ENCODE measurements at places on chromosomes 2 and 18.

- DNase-seq: no peak
Observed at GRCh38 chr18:3480827-3481573, 31.0 kb downstream of the TGIF1 start.

- DNase-seq: no peak
Observed at GRCh38 chr2:150478200-150478974, 9.1 kb downstream of the RND3 start.

GRCh38 chr18:36808681-36809080 is 20.1 kb downstream of the TPGS2 start:
- DNase-seq: no peak

- no peak for DNase-seq
Observed at GRCh38 chr2:119179202-119179601, 20.7 kb upstream of the C1QL2 start.

DNA sequence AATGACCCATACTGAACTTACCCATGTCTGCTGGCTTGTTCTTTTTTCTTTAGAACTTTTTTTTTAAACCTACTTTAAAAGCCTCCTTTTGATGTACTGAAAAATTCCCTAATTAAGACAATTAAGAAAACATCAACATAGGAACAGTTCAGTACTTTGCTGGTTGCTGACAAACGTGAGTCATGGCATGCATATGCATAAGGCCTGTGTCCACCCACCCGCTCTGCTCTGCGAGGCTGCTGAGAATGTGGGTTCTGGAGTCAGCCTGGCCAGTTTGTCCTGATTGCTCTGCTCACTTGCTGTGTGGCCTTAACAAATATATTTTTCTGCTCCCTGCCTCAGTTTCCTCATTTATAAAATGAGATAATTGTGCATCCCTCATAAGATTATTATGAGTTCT is 27.3 kb downstream of the LAMA3 start:
- DNase-seq: no peak

- no peak for DNase-seq
Observed at GRCh38 chr2:143481237-143481623, 352.0 kb downstream of the ARHGAP15 start.

GRCh38 chr2:160380000-160380570 is 113.5 kb downstream of the RBMS1 start:
- DNase-seq: no peak

- DNase-seq: no peak
Observed at GRCh38 chr18:77870199-77870598, 620.6 kb downstream of the GALR1 start.

DNA sequence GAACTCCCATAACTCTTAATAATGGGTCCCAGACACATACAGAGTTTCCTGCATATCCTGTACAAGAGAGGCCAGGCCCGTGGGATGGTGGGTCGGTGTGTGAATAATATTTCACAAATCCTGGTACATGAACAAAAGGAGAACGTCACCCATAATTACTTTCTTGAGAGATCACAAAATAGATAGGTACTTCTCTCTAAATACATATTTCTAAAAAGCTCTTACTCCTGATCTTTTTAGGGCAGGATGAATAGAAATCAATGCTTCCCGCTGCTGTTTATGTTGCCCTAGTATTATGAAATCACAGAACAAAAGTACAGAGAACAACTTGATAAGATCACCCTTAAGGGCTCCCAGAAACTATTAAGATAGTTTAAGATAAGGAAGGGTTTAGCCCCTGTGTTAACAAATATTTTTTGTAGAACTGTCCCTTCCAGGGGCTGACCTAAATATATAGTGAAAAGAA is 5.4 kb downstream of the IRS1 start:
- DNase-seq: no peak

GRCh38 chr2:67613227-67613626 is 216.1 kb downstream of the ETAA1 start:
- DNase-seq: no peak

- no peak for DNase-seq
Observed at GRCh38 chr2:233380995-233381637, 26.8 kb downstream of the DGKD start.

DNA sequence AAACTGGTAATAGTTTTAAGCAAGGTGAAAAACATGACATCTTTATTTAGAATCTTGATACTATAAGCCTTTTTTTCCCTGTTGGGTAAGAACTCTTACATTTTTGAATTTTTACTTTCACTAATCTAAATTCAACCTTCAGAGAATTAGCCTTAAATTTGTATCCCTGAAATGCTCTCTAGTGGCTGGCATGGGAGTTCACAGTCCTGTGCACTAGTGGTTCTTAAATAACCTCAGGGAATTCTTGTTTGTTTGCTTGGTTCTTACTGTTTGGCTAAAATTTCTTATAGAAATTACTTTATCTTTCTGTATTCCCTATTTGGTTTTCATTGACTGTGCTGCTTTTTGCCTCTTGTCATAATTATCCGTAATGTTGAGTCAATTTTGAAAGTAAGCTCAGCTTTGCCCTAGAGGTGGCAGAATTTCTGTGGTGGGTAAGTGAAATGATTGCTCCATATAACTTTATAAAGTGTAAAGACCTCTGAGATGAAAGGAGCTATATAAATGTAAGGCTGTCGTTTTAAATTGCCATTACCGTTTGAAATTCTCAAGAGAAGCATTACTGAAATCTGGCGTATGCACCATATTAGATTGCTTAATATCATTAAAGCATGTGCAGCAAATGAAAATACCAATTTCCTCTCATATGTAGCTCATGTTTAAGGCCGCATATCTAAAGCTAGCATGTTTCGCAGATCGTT is 391.3 kb upstream of the FIGN start:
- no peak for DNase-seq

GRCh38 chr2:98849113-98849512 is 86.9 kb downstream of the CRACDL start:
- DNase-seq: no peak

DNA sequence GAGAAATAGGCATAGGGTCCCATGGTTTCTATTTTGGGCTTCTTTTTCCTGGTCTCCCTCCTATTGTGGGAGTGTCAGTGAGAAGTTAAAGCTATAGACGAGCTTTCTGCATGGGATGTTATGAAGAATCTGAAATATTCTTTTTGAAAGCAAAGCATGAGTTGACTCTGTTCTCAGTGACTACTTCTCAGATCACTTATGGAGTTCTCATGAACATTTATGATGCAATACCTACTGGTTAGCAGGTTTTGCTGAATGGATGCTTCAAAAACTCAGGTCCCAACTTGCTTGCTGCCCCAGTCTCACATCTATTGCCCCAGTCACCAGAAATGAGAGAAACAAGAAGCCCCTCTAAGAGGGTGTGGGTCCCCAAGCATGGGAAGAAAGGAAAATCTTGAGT is 365.0 kb downstream of the HRH4 start:
- DNase-seq: no peak

DNA sequence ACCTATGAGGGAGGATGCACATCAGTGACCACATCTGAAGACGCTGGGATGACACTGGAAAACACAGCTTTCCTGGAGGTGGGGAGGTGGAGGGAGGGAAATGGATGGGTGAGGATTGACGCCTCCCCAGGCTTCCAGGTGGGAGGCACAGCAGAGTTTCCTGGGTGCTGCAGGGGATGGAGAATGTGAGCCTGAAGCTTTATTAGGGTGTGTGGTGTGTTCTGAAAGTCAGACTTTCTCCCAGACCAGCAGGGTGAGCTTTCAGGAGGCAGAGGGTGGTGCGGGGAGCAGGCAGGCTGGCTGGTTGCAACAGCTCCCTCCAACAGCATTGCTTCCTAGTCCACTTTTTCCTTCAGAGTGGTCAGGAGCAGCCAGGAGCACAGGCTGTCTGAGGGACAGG is 263.1 kb downstream of the CELF4 start:
- DNase-seq: no peak

DNA sequence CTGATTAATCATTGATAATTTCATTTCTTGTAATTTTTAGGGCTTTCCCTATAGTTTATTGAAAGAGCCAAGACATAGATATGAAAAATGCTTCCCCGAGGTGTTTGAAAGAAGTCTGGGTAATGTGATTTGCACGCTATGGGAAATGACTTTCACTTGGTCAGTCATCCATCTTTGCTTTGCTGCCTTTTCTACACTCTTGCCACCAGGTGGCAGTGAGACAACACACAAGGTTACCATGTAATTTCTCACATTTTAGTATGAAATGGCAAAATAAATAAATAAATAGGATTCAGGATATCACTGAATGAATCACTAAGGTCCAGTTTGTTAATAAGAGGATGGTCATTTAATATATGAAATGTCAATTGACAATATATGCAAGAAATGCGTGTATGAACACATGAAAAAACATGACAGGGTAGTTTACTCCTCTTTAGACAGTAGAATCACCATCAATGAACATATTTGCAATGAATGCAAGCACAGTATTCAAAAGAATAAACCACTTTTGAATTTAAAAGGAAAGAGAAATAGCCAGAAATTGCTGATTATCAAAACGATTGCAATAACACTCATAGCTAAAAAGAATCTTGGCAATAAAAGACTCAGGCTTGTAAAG is 52.2 kb upstream of the KCNH7 start:
- no peak for DNase-seq

- no peak for DNase-seq
Observed at GRCh38 chr18:73940721-73941120, 206.9 kb downstream of the FBXO15 start.

- no peak for DNase-seq
Observed at GRCh38 chr18:73932976-73933375, 214.7 kb downstream of the FBXO15 start.

- no peak for DNase-seq
Observed at GRCh38 chr2:148970385-148970784, 68.1 kb upstream of the LYPD6B start.

DNA sequence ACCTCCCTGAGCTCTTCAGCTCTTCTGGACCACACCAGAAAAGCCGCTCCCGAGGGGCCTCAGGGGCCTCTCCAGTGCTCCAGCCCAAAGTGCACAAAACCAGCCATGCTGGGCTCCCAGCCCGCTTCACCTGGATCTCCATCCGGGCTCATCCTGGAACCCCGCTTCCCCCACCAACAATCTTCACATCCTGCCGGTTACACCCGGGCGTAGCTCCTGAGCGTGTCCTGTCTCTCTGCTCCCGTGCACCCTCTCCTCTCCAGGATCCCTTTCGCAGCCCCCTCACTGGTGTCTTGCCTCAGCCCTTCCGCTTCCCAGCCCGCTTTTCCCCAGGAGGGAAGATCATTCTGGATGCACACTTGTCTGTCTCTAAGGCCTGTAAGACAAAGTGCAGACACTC is 123.7 kb upstream of the GLI2 start:
- DNase-seq: no peak

- DNase-seq: no peak
Observed at GRCh38 chr2:149020432-149020851, 18.1 kb upstream of the LYPD6B start.

DNA sequence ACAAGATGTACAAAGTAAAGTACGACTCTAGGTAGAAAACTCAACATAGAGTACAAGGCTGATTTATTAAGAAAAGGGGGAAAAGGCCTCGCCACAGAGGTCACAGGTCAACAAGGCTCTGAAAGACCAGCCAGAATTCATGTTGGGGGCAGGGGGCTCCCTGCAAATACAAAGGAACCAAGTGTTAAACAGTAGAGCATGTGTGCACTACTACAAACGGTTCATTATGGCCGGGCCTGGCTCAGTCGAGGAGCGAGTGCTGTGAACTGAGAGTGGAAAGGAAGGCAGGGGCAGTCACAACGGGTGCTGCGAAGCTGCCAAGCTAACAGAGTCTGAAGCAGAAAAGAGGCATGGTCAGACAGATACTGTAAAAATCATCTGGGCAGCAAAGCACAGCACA is 77.1 kb downstream of the MBOAT2 start:
- no peak for DNase-seq

GRCh38 chr18:76970770-76971559 is 148.6 kb downstream of the ZNF236 start:
- no peak for DNase-seq

DNA sequence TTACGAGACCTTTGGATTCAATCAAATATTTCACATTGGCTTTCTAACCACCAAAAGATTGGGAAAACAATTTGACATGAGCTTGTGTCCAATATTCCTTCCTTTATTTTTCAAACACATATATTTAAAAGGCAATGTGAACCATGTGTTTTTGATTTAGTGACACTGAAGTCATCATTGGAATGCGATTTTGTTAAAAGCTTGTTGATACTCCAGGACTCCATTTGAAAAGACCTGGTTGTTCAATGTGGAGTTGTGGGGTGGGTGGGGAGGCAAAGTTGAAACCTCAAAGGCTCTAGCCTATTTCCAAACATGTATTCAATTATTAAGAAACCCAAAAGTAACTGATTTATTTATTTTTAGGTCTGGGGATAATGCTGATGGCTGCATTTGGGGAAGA is 114.1 kb upstream of the TRIB2 start:
- DNase-seq: no peak

DNA sequence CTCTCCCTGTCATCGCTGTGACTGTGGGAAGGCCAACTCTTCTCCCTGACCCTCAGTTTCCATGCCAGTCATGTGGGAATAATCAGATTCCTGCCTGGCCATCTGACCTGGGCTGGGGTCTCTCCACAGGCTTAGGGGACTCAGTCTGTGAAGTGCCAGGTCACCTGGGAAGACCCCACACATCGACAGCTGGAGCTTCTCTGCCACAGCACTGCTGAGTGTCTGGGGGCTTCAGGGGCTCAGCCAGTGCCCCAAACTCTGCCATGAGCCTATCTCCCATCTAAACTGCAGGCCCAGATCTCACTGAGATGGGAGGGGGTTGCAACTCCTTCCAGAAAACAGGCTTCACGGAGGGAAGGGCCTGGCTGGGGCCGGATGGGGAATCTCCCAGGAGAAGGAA is 42.0 kb upstream of the OTOS start:
- DNase-seq: no peak

DNA sequence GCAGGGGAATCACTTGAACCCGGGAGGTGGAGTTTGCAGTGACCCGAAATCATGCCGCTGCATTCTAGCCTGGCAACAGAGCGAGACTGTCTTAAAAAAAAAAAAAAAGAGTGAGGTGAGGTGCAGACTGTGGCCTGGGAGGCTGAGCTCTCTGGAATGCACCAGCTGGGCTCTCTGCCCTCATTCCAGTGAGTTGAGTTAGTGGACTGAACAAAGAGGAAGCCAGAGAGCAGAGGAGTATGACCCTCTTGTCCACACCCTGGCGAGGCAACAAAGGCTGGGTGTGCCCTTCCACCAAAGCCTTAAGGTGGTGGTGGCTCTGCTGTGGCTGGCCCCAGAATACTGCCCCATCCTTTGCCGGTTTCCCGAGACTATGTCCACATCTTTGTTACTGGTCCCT is 71.3 kb upstream of the ACKR3 start:
- DNase-seq: no peak

- no peak for DNase-seq
Observed at GRCh38 chr2:174607989-174608865, 10.6 kb upstream of the WIPF1 start.

DNA sequence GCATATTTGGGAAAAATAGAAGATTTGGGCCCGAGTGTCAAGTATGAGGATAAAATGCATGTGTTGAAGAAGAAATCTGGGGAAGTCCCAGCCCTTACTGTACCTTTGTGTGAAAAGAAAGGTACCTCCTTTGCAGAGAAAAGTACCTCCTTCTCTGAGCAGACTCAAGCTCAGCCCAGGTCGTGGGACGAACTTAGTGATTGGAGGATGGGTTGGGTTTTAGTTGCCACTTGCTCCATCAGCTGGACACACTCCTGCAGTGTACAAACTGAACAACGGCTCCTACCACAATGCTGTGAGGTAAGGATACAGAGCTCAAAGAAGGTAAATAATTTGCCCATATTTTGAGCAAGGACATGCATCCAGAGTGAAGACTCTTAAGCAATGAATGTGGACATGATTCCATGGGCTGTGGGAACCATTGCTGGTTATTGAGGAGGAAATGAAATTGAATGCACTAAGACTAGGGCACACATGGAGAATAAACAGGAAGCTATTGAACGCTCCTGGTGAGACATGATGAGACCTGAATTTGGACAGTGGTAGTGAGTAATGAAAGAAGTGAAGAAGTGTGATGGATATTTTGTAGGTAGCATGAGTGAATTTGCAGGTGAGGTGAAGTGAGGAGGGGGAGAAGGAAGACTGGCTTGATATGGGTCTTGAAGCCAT is 49.8 kb upstream of the IL1RL1 start:
- no peak for DNase-seq
